BE2C (cell line): ENCODE measurements at places on chromosomes 5 and 9.

DNA sequence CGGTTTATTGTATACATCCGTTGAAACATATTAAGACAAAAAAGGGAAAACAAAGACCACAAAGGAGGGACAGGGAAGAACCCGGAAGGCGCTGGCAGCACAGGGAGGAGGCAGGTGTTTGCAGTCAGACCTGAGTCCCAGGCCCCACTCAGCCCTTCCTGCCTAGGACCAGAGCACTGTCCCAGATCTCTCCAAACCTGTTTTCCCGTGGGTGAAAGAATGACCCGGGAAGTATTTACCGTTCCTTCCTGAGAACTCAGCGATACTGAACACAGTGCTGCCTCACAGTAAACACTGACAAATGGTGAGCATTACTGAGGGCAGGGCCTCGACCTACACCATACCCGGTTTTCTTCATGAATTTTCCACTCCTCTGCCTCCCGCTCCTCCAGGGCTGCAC, 1.2 kb downstream of the ABO start:
- DNase-seq: no peak

- peak; percentile 38 for DNase-seq
These were observed 544 bp upstream of the ERCC6L2 start for GRCh38 chr9:95874989-95875304.

GRCh38 chr9:108511307-108511706, 344.5 kb downstream of the ACTL7B start:
- no peak for DNase-seq

- no peak for DNase-seq
These were observed 114.1 kb downstream of the MPDZ start for GRCh38 chr9:13165236-13165945.

DNA sequence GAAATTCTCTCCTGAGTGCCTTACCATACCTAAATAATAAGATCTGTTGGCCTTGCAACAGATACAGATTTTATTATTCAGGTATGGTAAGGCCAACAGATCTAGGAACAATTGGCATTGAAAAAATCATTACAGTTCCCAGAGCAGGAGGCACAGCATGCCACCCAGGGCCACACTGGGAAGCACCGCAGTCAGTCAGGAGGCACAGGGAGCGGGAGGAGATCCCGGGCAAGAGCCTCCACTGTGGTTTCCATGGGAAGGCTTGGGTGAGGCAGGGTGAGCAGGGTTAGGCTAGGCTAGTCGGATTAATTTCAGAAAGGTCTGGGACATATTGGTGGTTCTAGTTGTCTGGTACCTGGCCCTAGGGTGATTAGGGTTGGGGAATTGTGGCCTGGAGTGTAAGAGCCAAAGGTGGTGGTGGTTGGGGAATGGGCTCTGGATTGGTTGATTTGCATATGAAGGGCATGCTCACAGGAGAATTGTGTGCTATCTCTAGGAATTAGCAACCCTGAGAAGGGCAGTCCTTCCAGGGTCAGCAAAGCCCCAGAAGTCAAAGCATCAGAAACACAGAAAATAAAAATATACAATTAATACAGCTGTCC, 111.4 kb downstream of the PDE8B start:
- no peak for DNase-seq
